ENCODE measurements at places on chromosomes 2 and 18.

- DNase-seq: no peak
Measured at GRCh38 chr18:3055186-3055728, 42.3 kb upstream of the LPIN2 start.

DNA sequence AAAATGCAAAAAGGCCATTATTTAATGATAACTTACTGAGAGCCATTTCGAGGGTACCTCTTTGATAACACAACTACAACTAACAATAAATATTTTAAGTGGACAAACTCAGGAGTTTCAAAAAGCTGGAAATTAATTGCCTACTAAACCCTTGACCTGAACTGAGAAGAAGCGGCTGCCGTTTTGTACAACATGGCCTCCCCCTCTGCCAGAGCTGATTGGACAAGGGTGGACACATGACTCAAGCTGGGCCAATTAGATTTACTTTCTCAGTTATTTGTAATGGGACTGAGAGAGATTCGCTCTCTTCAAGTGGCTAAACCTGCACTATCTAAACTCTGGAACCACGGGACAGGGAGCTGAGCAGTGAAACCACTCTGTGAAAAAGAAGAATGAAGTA is 135.9 kb upstream of the SERPINE2 start:
- no peak for DNase-seq

DNA sequence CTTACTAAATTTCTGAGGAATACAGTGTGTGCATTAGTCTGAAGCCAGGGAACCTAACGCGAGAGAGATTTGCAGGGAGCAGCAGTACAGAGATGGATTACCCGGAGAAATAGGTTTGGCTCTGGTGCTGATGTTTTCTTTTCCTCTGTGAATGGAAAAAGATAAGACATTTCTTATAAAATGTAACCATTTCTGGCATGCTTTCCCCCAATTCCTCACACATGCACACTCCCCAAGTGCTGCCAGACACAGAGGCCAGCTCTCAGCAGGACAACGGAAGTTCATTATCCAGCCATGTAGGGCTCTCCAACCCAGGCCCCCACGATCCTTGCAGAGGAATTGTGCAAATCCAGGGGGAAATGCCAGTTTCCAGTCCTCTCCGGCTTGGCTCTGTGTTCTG is 224.5 kb upstream of the MGAT5 start:
- no peak for DNase-seq

DNA sequence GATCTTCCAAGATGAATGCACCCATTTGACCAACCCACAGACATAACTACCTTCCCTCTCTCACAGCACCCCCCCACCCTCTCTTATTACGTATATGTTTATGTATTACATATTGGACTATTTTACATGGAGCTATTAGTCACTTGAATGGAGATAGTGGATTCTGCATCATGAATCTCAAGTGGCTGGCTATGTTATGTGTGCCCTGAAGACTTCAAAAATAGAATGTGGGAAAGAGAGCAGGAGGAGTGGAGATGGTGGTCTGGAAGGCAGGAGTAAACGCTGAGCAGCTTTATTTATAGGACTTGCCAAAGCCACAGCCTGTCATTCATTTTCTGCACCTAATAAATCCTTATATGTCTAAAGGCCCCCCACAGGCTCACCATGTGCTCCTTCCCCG is 4.9 kb downstream of the ANTXR1 start:
- no peak for DNase-seq

- DNase-seq: no peak
Measured at GRCh38 chr2:46876741-46877384, 38.7 kb downstream of the MCFD2 start.

- no peak for DNase-seq
Measured at GRCh38 chr18:54671291-54671881, 80.3 kb downstream of the DYNAP start.

- no peak for DNase-seq
Measured at GRCh38 chr2:180495606-180496005, 484.8 kb upstream of the UBE2E3 start.

GRCh38 chr2:39839261-39839848 is 60.3 kb upstream of the THUMPD2 start:
- no peak for DNase-seq

- DNase-seq: no peak
Measured at GRCh38 chr2:174952607-174953006, 52.6 kb downstream of the CHN1 start.

DNA sequence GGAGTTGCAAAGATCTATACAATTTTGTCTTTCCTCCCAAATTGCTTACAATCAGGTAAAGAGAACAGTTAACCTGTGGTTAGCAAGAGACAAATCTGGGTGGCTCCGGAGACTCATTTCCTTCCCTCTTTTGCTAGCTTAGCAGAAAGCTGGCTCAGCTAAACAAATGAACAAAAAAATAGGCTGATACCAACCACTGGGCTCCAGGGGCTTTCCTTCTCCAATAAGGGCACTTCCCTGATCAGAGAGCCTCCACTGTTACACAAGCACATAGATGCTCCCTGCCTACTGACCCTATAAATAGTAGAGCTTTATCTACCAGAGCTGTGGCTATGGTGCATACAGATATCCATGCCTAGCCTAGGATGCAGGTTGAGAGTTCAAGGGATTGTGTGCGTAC is 90.1 kb upstream of the ARL5A start:
- DNase-seq: no peak

GRCh38 chr18:12398625-12399024 is 9.1 kb upstream of the PRELID3A start:
- DNase-seq: no peak

GRCh38 chr2:42107249-42108042 is 59.6 kb downstream of the PKDCC start:
- DNase-seq: no peak

DNA sequence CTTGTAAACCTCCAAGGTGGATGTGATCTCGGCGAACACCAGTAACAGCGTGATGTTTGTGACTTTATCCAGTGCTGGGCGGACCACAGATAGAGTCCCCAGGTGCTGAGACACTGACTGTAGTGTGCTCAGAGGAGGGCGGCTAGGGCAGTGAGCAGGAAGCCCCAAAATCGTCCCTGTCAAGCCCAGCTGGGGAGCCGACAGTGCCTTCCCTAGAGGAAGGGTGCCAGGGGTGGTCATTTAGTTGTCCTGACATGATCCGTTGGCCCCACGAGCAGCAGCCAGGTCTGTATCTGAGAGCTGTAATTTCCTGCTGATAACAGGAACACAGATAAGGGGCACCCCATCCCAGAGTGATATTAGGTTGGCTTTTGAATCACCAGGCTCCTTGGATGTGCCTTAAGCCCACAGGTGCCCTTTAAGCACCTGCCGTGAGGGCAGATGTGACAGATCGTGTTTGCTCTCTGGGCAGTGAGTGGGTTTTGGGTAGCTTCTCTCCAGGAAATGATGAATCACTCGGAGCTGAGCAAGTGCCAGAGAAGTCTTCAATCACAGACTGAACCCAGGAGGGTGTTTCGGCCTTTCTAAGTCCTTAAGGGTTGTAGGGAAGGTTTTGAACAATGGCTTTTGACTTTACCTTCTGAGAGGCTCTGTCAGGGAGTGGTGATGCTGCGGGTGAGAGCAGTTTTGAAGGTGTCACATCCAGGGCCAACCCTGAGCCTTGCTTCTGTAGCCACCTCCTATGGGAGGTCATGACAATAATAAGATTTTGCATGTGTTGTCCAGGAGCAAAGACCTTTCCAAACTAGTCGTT is 7.7 kb downstream of the LPIN1 start:
- no peak for DNase-seq

DNA sequence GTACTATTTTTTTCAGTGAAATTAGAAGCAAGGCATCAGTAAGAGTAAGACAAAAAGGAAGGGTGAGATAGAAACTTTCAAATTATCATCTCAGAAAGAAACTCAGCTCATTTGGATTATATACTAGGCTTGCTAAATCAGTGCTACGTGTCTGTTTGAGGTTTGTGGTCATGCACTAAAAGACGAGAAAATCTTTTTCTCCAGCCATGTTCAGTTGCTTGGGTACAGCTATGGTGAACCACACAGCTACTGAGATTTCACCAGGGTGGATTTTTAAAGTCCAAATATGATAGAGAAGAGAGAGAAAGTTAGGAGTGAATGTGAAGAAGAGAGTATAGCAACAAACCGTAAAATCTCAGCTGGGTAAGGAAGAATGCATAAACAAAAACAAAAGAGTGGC is 161.6 kb downstream of the PTH2R start:
- no peak for DNase-seq

GRCh38 chr2:237352279-237352845 is 61.6 kb downstream of the COL6A3 start:
- DNase-seq: no peak

DNA sequence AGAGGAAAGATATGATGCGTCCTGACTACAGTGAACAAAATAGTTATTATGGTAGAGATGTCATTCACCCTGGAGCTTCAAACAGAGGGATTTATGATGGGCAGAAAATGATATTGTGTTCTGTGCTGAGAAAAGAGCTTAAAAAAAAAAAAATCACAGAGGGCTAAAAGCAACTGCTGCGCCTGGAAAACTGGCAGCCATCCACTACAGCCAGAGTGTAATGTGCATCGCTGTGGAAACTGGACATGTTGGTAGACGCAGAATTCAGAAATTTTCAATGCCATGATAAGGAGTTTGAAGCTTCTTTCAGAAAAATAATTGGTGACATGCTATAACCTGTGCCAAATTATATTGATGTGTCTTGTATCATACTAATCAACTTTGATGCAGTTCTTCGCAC is 122.9 kb upstream of the SOX11 start:
- DNase-seq: no peak

DNA sequence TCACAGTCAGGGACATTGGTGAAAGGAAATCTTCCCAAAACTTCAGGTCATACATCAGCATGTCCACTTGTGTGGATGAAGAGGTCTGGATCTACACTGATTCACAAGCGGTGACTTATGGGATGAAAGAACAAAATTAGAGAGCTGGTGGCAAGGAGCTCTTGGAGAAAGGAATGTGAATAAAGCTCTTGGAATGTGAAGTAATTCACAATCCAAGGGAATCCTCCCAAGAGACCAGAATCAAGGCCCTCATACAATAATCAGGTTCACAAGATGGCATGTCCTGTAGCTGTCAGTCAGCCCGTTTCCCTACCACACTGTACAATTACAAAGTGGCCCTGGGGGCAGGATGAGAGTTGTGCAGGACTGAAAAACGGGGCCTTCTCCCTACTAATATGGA is 96.2 kb downstream of the MRPS9 start:
- DNase-seq: no peak

DNA sequence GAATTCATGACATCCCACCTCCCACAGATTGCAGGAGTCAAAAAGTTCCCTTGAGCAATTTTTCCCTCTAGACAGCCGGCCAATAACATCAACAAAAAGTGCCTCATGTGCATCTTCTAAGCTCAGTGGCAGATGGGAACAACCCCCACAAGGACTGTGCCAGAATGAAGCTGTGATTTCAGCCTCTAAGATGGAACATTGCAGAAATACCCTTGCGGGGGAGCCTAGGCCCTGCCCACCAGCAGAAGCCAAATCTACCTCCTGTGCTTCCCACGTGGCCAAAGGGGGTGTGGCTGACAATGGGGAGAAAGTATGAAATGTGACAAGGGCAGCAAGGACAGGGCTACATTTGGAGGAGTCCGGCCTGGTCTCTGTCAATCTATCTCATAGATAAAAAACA is 482.3 kb downstream of the TGIF1 start:
- no peak for DNase-seq

DNA sequence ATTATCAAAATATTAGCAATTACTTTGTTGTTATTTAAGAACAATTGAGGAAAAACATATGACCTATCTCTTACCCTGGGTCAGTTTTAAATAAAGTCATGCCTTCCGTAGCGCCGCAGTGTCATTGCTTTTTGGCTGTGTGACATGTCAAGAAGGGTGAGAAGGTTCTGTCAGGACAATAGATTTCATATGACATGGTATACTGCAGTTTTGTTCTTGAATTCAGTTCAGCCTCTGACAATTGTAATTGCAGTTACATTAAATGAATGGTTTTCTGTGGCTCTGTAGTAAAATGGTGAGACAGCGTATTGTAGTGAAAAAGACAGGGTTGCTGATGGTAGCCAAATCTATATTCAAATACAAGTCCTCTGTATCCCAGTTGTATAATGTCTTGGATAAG is 307.2 kb downstream of the CDH2 start:
- no peak for DNase-seq

- no peak for DNase-seq
Measured at GRCh38 chr2:44553456-44553855, 191.7 kb downstream of the CAMKMT start.

DNA sequence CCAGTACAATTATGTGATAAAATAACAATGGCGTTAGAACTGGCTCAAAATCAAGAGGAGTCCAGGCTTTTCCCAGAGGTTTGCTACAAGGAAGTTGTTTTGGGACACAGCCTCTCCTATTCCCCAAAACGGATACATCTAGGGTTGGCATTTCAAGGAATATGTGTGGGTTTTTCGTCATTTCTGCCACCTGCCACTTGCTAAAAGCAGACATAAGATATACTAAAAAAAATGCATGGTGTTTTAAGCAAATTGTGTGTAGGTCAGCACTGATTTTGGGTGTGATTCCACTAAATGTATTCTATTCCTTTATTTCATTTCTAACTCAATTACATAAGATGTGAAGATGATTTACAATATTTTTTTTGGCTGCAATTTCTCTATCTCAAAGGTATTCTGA is 36.4 kb upstream of the GCG start:
- DNase-seq: no peak

DNA sequence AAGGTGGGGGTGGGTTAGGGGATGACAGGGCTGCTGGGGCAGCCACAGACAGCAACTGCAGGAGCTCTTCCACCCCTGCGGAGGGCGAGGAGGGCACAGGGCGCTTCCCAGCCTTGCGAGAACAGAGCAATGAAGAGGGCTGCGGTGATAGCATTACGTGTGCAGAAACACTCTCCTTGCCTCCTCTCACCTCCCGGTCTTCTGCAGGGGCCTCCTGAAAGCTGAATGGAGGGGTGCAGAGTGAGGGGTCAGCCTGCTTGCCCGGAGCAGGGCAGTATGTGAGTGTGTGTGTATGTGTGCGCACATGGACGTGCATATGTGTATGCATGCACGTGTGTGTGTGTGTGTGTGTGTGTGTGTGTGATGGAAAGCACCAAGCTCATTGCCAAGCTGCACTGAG is 29.5 kb upstream of the IL1R2 start:
- no peak for DNase-seq

DNA sequence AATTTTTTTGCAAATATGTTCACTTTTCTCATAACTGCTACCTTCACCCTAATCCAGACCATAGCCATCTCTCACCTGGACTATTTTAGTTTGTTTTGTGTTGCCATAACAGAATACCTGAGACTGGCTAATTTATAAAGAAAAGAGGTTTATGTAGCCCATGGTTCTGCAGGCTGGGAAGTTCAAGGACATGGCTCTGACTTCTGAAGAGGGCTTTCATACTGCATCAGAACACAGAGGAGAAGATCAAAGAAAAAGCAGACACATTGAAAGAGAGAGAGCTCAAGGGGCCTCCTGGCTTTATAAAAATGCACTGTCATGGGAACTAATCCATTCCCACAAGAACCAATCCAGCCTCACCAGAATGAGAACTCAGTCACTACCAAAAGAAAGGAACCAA is 25.0 kb upstream of the DDX18 start:
- no peak for DNase-seq

- DNase-seq: peak; percentile 63
Measured at GRCh38 chr2:144513388-144514101, 6.4 kb downstream of the ZEB2 start.

- DNase-seq: no peak
Measured at GRCh38 chr18:45503990-45504389, 111.3 kb upstream of the SLC14A2 start.
